ENCODE measurements at places on chromosomes 3 and 15. TPM values are rescaled to one million over a fixed set of nuclear protein-coding genes. Genes with fewer than 3 reads are reported as not detected.

GOLGA8H gene
- 1.3 TPM for polyA plus RNA-seq

PIERCE2 gene
- polyA plus RNA-seq = 3.2 TPM

TRPM1 gene
- 0.04 TPM for polyA plus RNA-seq

ESYT3 gene
- polyA plus RNA-seq = 29.2 TPM

- no peak for DNase-seq
Observed at GRCh38 chr15:31161951-31162350, 60.4 kb upstream of the TRPM1 start.

DNA sequence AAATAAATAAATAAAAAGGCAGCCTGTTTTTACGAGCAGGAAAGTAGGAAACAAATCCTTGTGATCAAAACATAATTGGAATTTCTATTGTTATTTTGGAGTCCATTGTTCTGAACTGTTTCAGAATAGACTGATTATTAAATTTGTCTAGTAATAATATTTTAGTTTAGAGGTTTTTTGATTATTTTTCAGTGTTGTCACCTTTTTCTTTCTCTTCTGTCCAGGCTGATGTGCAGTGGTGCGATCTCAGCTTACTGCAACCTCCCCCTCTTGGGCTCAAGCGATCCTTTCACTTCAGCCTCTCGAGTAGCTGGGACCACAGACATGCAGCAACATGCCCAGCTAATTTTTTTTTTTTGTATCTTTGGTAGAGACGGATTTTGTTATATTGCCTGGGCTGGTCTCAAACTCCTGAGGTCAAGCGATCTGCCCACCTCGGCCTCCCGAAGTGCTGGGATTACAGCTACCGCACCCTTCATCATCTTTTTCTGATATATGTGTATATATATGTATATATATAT, 38.0 kb downstream of the KAT2B start:
- no peak for DNase-seq

GRCh38 chr3:114452256-114452655, 158.4 kb downstream of the TIGIT start:
- DNase-seq = no peak

DNA sequence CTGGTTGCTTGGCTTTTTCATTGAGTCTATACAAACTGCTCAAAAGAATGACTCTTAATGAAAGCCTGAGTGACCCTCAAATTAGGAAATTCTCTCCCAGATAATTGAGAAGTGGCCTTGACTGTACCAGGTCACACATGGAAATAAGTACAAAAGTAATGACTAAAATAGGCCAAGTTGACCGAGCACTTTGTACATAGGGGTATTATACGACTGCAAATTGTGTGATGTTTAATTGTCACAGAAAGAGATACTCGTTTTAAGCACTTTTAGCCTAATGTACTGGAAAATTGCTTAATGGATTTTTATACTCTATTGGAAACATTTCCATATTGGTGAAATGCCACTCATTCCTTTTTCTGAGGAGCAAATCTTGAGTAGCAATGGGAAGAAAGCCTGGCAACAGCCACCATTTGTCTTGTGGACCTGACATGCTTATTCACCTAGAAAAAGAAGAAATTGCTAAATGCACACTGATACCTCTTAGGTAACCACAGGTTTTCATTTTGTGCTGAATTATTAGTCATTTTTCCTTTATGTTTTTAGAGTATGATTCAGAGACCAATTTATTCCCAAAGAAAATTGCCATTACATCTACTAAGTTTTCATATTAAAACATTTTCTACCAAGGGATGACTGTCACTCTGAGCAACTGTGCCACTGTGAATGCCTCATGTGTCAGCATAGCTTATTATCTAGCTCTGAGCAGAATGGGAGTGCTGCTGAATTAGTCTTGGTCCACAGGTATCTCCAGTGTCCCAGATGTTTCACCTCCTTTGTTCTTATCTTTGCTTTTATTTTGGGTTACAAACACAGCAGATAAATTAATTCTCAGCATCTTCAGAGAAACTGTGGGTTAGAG, 8.9 kb upstream of the PXK start:
- no peak for DNase-seq

DNA sequence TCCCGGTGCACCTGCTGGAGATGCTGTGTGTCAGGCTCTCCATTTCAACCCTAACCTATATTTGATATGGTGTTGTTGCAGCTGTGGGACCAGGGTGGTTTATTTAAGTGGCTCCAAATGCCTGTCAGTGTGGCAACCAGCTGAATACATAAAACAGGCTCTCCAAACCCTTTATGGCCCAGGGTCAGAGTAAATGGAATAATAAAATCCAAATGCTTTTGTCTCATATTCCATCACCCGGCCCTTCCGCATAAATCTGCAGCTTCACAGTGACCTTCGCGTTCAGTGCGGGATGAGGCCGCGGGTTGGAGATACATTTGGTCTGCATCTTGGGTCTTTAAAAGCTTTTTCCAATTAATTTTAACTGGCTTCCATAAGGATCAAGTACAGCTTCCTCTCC, 382.1 kb upstream of the NR2F2 start:
- DNase-seq = no peak

DNA sequence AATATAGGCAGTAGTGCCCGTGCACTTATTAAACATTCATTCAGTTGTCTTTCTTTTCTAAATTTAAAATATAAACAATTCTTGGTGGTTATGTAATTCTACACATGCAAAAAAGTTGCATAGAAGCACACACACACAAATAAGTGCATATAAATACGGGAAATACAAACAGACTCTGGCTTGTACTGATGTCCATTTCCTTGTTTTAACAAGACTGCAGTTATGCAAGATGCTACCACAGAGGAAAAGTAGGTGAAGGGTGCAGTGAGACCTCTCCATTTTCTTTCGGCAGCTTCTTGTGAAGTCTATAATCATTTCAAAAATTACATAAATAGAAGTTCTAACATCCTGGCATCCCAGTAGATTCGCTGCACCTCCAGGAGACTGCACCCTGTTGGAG, 130.6 kb upstream of the BCL6 start:
- no peak for DNase-seq

All from left lung (tissue), 14 donors.